ENCODE measurements at places on chromosomes 7 and 10.

GRCh38 chr10:117892681-117893220 lies 154.0 kb downstream of the RAB11FIP2 start:
- DNase-seq = no peak

DNA sequence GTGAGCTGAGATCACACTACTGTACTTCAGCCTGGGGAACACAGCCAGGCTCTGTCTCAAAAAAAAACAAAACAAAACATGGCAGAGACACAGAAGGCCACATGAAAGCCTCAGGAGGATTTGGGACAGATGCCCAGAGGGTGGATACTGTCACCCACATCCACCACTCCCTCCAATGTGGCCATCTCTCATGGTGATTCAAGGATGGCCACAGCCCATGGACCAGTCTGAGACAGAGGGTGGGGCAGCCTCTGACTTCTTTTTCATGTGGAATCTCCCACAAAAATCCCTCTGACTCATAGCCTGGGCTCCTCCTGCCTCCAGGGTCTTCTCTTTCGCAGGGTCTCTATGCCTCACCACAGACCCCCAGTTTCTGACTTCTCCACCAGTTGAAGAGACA lies 59.0 kb upstream of the GTF2I start:
- DNase-seq = no peak

- no peak for DNase-seq
Measured at GRCh38 chr7:63073736-63074135, 924.9 kb upstream of the ZNF722 start.

DNA sequence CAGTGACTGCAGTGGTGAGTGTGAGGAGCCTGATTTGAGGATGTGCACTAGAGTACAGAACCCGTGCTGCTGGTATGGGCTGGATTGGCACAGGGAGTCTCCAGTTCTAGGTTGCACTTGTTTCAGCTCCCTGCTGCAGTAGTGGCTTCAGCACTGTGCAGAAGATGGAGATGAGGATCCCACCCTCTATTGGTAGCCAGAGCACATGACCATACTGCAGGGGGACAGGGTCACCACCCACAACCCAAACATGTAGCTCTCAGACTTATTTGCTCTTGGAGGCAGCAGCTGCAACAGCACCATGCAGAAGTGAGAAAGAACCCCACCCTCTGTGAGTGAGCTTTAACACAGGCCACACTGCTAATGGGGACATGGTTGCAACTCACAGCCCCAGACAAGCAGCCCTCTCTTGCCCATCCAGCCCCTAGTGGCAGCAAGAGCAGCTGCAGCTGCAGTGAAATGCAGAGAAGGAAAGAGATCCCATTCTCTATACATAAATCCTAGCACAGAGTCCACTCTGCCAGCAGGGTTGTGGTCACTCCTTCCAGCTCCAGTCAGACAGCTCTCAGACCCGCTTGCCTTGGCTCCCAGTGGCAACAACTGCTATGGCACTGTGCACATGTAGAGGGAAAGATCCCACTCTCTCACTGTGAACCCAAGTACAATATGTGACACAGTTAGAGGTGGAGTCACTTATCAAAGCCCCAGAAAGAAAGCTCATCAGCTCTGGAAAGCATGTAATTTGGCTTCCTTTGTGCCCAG lies 51.4 kb upstream of the SCIN start:
- DNase-seq = no peak
